ENCODE measurements at places on chromosomes 12 and 14.

DNA sequence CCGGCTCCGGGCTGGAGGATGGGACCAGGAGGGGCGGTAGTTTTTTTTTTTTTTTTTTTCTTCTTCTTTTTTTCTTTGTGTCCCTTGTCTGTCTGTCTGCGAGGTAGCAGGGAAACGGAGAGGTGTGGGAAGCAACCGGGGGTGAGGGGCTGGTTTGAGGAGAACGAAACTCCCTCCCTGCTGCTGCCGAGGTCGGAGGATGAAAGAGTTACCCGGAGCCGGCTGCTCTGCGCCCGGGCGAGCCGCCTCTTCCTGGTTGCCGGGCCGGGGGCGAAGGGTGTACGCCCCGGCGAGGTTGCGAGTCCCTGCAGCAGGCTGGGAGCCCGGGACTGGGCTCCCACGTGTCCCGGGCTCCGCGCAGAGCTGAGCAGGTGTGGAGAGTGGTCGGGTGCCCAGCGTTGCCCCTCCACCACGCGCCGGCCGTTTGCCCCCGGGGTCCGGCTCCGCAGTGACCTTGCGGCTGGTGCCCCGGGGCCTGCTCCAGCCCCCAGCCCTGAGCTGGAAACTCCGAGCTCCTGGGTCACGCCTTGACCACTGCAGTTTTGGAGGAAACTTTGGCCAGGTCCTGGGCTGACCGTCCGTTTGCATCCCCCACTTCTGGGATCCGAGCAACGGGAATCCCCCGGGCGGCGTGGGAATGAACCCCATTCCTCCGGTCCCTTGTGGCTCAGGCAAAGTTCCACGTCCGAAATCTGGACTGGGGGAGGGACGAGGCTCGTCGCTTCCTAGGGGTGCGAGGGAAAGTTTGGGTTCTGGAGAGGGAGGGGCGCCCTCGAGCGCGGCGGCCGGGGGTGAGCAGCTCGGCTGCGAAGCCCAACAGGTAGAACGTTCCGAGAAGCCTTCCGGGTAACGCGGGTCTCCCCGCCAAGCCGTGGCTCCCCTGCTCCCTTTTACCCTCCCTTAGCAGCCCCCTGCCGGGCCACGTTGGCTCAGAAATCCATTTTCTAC lies 1.3 kb downstream of the CHST11 start:
- no peak for DNase-seq

DNA sequence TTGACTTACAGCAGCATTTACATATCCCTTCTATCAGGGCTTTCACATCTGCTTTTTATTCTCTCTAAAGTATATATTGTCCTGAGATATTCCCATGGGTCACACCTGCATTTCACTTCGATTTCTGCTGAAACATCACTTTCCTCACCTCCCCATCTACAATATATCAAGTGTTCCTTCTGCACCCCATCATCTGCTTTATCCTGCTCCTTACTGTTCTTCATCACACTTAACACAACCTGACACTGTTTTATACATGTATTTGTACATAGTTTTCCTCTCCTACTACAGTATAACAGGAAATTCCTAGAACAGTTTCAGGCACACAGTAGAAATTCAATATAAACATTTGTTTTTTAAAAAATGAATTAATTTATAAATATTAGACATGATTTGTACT lies 203.1 kb downstream of the EGLN3 start:
- no peak for DNase-seq

- DNase-seq, result no peak
Measured at GRCh38 chr14:34571771-34572170, 32.3 kb upstream of the EAPP start.

DNA sequence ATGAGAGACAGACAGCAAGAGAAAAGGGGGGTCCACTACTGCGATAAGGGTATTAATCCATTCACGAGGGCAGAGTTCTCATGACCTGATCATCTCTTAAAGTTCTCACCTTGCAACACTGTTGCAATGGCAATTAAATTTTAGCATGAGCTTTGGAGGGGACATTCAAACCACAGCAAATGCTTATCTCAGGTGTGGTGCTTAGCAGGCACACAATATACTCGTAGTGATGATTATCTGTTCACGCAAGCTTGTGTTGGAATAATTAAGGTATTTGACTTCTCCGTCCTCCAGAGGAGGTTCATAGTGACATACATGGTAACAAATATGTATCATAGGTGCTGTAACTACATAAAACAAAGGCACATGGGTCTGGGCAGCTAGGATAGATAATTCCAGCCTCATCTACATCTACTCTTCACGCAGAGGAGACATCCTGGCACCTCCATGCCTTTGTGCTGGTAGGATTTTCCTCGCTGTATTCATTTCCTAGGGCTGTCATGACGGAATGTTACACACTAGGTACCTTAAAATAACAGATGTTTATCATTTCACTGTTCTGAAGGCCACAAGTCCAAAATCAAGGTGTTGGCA lies 221.2 kb downstream of the RBM19 start:
- no peak for DNase-seq

DNA sequence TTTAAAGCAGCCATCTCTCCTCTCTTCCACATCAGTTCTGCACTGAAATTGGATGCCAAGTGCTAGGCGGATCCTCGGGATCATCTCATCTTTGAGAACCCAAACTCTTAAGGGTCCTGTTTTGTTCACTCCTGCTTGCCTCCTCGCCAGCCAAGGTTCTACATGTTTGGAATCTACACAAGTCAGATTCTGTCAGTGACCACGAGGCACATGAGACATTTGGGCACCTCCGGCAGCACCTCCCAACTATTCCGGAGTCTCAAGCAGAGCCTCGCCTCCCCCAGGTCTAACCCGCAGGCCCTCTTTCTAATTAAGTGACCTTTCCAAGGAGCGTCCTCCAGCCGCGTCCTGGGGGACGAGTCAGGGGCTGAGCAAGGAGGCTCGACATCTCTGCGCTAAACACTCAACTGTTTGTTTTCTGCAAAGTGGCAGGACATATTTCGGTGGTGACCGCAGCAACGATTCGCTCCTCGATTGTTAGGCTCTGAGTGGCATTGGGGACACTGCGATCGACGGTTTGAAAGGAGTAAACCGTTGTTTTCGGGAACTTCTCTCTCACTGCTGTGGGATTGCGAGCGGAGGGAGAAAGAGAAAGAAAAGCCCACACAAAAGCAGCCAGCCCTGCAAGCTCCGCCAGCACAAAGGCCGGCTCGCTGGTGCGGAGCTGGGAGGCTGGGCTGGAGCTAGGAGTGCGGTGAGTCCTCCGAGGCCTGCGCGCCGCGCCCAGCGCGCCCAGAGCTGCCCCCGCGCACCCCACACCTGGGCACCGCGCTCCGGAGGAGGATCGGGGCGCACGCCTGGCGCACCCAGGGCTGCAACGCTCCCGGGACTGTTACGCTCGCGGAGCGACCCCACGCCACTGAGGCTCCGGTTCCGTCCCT lies 640 bp downstream of the ARMH4 start:
- no peak for DNase-seq

GRCh38 chr12:21825886-21826617 lies 51.5 kb upstream of the KCNJ8 start:
- DNase-seq, result no peak

- DNase-seq, result no peak
Measured at GRCh38 chr14:47191700-47192099, 483.7 kb downstream of the MDGA2 start.

DNA sequence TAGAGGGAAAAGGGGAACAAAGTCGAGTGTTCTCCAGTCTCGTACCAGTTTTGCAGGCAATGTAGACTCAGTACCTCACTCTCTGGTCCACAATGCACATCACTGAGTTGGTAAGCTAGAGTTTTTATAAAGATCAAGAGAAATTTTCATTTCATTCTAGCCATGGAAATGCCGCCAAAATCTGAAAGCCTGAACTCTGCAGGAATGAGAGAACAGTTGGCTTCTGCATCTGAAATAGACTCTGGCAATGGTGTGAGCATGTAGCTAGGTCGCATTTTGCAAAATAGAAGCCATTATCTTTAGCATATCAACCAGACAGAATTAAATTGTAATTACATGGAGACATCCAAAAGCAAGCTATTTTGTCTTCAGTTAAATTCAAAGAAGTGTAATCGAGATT lies 381.0 kb downstream of the NOVA1 start:
- no peak for DNase-seq

Data from prostate gland (tissue), 2 donors.